ENCODE measurements at places on chromosomes 7 and 10.

GRCh38 chr10:85611746-85612377 lies 754.7 kb downstream of the GRID1 start:
- DNase-seq: no peak

DNA sequence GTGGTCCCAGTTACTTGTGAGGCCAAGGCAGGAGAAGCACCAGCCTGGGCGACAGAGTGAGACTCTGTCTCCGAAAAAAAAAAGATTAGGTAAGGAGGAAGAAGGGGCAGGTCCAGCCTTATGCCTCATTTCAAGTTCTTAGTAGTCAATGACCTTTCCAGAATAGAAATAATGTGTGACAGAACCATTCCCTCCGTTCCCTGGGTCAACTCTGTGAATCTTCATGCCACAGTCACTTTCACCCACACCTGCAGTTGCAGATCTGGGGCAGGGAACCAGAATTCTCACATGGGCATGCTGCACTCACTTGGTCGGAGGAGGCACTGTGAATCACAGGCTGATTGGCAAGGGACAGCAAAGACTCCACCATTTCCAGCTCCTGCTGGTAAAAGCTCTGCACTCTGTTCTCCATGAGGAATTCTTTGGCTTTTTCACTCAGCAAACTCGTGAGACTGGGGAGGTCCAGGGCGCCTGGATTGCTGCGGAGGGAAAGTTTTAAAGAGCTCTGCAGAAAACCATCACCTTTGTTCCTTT lies 20.7 kb downstream of the STN1 start:
- DNase-seq: peak; percentile 52

- DNase-seq: no peak
Observed at GRCh38 chr7:124915242-124915641, 14.4 kb downstream of the POT1 start.

DNA sequence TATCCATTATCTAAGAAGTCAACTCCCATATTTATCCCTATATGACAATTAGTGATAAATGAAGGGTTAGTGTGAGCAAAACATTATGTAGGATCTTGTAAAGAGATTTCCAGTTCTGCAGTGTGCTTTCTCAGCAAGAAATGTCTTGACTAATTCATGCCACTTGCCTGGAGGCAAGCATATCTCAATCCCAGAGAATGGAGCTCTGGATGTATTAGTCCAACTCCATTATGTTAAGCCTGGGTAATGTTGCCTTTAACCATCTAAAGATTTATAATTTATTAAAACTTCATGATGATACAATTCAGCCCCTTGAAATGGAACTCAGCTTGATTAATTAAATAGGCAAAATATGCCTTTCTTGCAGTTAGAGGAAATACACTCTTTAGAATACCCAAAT lies 1079.9 kb upstream of the LRRTM3 start:
- no peak for DNase-seq

DNA sequence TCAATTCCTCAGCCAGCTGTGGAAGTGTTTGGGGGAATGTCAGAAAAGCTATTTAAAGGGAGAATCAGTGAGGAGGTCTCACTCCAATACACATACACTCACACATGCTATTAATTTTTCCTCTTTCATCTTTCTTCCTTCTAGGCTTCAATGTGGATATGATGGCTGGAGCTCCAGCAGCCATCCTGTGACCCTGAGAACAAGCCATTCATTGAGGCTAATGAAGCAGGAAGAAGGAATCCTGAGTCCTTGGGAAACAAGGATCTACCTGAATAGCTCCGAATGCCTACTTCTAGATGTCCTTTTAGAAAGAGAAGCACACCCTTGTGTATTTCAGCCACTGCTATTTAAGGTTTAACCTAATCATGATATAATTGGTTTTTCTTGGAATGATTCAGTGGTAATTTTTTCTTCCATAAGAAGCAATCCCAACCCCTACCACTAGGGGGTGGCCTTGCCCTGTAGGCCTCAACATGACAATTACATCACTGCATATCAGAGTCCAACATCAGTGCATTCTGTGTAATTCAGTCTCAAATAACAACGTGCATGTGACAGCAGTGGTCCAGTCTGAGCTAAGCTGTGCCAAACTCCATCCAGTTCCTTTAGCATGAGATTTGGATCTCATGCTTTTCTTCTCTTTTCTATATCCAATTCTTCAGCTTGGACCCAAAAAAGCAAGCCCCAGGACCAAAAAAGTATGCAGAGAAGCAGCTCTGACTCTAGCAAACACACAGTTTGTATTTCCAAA lies 85.3 kb upstream of the ANKRD1 start:
- DNase-seq: peak; percentile 84

GRCh38 chr7:426510-426909 lies 93.1 kb downstream of the PDGFA start:
- DNase-seq: no peak

- no peak for DNase-seq
Observed at GRCh38 chr10:43929122-43929521, 280.4 kb upstream of the ZNF32 start.

GRCh38 chr10:22386503-22386902 lies 41.2 kb downstream of the SPAG6 start:
- DNase-seq: no peak

DNA sequence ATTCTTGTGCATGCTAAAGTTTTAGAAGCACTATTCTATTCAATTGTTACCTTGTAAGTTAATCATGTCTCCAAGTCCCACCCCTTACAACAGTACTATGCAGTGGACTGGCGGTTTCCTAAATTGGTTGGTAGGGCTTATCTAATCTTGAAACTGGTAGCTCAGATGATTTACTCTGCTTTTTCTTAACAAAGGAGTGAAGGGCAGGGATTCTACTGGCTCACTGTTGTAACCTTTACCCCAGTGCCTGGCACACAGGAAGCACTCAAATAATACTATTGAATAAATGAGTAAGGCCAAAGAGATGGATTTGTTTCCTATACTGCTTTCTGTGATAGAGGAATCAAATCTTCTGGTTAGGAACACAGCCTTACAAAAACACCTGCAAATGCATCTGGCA lies 46.0 kb upstream of the CYCS start:
- DNase-seq: no peak

DNA sequence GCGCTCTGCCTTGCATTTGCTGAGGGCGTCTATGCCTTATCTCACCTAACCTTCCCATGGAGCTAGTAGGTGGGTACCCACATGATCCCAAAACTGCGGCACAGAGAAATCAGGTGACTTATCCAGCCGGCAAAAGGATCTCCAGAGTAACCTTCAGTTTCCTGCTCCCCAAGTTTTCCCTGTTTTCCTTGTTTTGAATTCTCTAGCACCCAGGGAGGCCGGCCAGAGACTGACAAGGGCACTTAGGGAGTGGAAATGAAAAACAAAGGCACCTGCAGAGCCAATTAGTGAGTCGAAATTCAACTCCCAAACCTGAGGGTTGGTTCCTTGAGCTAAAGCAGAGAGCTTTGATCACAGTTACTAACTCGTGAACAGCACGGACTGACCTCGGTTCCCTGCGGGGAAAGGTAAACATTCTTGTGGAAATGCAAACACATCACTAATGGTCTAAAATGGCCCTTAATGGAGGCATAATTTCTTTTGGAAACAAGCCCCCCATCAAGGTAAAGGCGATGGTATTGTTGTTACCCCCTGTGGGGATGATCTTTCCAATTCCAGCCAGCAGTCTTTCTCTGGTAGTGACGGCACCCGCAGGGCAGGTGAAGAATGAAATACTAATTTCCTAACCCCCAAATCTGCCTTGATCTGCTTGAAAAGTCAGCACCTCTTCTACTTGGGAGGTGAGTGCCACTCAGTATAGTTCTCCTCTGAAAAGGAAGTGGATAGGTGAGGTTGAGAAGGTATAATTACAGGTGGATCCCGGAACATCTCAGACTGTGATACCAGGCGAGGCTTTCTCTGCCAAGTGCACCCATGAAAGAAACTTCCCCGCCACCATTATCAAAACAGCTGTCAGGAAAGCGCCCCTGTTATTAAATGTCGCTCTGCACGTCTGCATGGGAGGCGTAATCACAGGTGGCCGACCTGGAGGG lies 365.6 kb upstream of the AUTS2 start:
- no peak for DNase-seq

DNA sequence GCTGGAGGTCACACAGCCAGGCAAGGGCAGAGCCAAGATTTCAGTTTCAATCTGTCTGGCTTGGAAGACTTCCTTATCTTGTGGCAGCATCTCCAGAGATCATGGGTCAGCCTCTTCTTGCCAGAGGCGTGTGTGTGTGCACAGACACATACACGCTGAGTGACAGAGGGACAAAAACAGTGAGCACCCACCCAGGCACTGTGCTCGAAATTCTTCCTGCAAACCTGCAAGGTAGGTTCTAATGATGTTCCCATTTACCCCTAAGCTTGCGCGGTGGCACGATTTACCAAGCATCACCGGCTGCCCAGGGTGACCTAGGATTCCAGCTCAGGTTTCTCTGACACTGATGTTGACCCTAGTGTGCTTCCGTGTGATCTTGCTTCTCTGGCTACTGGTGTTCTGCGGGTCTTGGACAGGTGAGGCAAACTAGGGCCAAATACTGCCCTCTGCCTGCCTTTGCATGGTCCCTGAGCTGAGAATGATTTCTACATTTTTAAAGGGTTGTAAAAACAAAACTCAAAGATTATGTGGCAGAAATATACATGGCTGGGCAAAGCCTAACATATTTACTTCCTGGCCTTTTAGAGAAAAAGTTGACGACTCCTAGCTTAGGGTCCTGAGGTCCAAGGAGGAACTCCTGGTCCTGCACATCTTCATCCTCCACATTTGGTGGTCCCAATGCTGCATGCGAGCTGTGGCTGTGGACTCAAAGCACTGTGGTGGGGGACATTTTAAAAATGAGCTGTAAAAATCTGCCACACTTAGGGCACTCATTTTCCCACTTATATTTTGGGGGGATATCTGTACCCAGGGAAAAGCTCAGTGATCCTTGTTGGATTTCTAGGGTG lies 268.5 kb downstream of the RPS24 start:
- no peak for DNase-seq

DNA sequence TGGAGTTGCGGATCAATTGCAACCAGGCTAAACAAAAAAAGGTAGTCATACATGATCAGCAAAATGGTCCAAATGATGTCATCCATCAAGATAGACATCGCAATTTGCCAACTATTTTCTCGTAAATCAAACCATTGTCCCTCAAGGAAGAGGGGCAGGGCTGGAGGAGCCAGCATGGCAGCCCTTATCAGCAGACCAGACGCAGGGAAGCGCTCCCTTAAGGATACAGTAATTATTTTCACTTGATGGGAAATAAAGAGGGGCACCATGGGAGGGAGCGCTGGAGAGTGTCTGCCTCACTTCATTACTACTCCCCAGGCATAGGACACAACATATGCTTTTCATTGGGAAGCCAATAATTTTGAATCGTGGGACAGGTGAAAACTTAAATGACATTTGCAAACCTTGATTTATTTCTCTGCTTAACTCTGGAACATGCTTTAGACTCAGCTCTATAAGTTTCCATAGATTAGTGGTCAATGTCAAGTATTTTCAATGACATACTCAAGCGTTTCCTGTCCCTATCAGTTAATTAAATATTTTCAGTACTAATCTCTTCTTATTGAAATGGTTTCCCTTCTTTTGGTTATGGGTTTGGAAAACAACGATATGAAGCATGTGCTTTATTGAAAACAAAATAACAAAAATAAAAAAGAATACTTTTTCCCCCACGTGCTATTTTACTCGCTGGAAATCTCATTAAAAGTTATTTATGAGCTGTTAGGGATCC lies 202.4 kb upstream of the HABP2 start:
- DNase-seq: no peak

- no peak for DNase-seq
Observed at GRCh38 chr10:125151553-125152449, 8.6 kb downstream of the CTBP2 start.

- DNase-seq: no peak
Observed at GRCh38 chr10:95503001-95503400, 58.2 kb downstream of the SORBS1 start.

GRCh38 chr10:78686444-78687060 lies 382.2 kb upstream of the ZMIZ1 start:
- DNase-seq: no peak

DNA sequence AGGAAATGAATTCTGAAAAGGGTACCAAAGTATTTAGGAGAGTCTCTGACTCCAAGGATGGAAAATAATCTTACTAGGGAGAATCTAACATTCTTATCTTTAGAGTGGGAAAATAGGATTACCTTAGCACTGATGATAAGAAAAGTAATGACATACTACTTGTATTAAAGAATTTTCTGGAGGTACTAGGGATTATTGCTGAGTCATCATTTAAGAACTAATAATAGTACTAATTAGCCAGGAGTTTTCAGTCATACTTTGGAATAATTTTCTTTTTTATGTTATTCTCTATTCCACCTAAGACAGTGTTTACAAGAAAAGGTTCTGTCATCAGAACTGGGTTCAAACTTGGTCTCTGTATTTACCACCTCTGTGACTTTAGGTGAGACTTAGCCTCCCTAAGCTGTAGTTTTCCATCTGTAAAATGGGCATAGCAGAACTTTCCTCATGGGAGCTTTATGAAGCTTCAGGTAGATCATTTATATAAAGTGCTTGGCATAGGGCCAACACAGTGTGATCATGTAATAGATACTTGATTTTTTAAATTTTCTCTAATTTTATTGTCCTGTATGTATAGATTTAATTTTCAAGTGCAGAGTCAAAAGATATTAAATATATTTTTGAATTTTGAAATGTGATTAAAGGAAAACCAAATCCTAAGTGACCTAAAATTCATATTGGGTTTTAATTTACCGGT lies 20.4 kb downstream of the ITGB8 start:
- no peak for DNase-seq

GRCh38 chr10:28307267-28307666 lies 4.4 kb upstream of the MPP7 start:
- no peak for DNase-seq

DNA sequence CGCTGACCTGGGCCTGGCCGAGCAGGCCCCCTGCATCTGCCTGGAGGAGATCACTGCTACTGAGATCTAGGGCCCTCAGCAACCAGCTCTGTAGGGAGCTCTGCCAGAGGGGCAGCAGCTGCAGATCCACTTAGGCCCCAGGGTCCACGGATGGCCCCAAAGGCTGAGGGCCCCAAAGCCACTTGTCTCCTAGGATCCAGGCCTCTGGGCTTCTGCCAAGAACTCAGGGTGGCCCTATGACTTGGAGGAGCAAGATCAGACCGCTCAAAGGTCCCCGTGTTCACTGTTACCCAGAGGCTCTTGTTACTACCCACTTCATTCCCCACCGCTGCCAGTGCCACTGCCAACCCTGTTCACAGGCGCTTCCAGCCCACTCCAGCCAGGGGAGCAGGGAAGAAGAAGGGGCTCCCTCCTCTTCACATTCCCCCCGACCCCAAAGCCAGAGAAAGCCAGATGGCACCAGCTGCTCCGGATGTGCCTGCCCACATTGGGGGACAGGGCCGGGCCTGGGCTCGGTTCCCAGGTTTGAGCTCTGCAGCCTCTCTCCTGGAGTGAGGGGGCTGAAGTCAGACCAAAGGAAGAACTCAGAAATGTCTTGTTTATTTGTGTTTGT lies 7.6 kb downstream of the LZTS2 start:
- no peak for DNase-seq

Data from fibroblast of mammary gland (primary cell).